ENCODE measurements at places on chromosomes 3 and 15.
A peak's percentile ranks its signal among the peaks of the same experiment; 100 is the strongest.

DNA sequence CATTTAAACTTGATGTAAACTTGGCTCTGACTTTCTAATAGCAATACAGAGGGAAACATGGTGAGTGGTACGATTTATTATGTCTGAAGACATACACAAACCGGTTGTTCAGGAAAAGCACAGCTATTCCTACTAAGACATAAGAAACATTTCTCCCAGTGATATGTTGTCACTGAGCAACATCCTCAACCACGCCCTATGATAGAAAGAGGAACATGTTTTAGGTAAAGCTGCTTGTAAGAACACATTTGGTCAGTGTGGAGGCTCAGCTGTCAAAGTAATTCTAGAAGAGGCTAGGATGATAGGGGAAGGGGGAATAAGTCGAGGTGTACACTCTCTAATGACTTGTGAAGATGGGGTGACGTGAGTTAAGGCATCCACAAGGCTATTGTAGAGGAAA, 42.7 kb upstream of the B3GNT5 start:
- no peak for DNase-seq

- DNase-seq: no peak
These were observed 6.1 kb upstream of the LEKR1 start for GRCh38 chr3:156819842-156820691.

- DNase-seq: no peak
These were observed 70.3 kb downstream of the SLMAP start for GRCh38 chr3:57826245-57826951.

- DNase-seq: no peak
These were observed 34.1 kb downstream of the ATP13A5 start for GRCh38 chr3:193344486-193344885.

- DNase-seq: no peak
These were observed 36.2 kb upstream of the FLNB start for GRCh38 chr3:57971975-57972374.

DNA sequence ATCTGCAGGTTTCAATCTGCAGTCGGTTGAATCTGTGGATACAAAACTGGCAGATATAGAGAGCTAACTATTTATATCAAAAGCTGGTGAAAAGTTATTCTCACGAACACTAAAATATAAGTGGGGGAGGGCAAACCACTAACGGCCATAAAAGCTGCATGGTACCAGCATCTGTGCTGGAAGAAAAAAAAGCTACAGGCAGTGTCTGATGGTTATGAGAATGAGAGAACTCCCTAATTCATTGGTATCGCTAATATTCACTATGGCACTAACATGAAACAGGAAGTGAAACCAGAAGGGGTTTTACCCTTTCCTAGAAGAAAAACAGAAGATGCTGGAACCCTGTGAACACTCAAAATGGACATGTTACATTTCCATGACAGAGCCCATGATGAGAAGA, 15.9 kb downstream of the CEP70 start:
- no peak for DNase-seq

DNA sequence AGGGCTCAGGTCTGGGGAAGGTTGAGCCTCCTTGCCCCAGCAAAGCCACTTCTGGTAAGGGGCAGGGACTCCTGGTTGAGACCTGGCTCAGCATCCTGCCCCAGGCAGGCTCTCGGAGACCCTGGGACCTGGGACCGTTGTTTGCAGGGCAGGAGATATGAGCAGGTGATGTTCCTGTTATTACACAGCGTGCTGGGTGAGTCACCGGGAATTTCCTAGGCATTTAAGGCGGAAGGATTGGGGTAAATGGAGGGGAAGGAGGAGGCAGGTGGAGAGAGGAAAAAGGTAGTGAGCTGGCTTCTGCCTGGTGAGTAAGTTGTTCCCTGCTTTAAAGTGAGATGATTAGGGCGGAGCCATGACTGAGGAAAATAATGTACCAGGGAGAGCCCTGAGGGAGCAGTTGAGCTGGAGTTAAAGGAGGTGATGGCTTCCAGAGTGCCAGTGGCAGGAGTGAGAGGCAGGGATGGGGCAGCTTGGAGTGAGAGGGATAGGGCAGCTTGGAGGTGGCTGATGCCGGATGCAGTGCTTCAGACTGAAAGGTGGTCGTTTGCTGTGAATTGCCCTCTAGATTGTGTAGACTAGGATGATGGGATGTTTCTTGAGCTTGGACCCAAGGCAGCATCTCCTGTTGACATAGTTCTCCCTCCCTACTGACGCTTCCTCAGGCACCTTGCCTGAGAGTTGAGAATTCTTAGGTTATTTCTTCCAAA, 79.4 kb downstream of the AAGAB start:
- peak; percentile 74 for DNase-seq

GRCh38 chr3:19155375-19155774, 7.1 kb downstream of the KCNH8 start:
- peak; percentile 74 for DNase-seq

GRCh38 chr3:182917134-182917533, 63.2 kb downstream of the DCUN1D1 start:
- DNase-seq: no peak

- DNase-seq: no peak
These were observed 328.2 kb downstream of the SHQ1 start for GRCh38 chr3:72519946-72520604.

DNA sequence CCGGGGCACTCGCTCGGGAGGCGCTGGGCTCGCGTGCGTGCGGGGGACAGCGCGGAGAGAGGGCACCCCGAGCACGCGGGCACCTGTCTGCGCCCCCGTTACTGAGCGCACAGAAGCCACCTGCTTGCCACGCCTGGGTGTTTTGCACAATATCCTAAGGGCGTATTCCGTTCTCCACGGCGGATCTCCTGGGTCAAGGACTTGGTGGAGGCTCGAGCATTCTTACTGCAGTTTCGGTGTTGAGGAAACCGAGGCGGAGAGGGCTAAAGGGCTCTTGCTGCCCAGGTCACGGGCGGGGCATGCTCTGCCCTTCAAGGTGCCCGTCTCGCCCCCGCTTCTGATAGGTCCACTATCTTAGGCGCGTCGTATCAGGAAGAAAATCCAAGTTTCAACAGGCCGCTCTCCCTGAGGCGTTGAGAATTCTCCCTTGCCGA, 526 bp downstream of the GPD1L start:
- no peak for DNase-seq

GRCh38 chr3:95627697-95628096, 1186.7 kb upstream of the EPHA6 start:
- no peak for DNase-seq

- DNase-seq: no peak
These were observed 90.9 kb upstream of the ASB14 start for GRCh38 chr3:57383406-57383805.

- no peak for DNase-seq
These were observed 22.1 kb upstream of the WDR49 start for GRCh38 chr3:167675848-167676247.

DNA sequence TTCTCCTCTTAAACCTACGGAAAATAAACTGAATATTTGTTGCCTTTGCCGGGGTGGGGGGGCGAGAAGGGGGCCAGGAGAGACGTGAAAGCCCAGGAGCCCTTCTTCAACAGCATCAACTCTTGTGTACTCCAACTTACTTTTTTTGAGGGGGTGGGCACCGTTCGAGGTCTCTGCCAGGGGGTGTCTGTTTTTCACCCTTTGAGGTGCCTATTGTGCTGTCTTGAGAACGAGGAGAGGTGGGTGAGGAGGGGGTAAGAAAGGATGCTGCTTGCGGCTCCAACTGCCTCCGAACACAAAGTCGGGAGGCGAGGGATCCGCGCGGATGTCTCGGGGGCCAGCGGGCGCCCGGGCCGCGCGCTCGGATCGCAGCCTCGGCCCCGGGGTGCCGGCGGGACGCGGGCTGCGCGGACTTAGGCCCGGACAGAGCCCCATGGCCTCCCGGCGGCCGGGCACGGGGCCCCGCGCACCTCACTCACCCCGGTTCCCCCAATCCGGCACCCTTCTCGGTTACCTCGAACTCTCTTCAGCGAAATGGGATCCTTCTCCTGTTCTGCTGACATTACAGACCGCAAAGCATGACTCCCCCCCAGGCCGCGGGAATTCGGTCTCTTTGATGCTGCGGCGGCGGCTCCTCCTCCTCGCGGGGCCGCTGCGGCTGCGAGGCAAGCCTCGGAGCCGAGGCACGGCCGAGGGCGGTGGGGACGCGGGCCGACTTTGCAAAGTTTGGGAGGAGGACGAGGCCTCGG, 650 bp downstream of the PYGO1 start:
- peak; percentile 3 for DNase-seq

- DNase-seq: no peak
These were observed 765.5 kb downstream of the OTOL1 start for GRCh38 chr3:162262129-162262528.

GRCh38 chr15:42891569-42891968, 29.0 kb downstream of the TTBK2 start:
- DNase-seq: no peak

DNA sequence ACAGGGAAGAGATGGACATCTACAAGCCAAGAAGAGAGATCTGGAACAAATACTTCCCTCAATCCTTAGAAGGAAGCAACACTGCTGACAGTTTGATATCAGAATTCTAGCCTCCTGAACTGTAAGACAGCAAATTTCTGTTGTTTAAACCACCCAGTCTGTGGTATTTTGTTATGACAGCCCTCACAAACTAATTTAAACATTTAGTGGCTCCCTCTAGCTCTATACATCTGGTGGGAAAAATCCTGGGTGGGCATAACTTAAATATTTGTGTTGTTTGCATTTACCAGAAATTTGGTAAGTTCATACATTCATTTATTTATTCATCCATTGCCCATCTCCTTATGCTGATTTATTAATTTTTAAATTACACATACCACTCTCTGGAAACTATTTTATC, 62.5 kb upstream of the GSK3B start:
- DNase-seq: no peak

DNA sequence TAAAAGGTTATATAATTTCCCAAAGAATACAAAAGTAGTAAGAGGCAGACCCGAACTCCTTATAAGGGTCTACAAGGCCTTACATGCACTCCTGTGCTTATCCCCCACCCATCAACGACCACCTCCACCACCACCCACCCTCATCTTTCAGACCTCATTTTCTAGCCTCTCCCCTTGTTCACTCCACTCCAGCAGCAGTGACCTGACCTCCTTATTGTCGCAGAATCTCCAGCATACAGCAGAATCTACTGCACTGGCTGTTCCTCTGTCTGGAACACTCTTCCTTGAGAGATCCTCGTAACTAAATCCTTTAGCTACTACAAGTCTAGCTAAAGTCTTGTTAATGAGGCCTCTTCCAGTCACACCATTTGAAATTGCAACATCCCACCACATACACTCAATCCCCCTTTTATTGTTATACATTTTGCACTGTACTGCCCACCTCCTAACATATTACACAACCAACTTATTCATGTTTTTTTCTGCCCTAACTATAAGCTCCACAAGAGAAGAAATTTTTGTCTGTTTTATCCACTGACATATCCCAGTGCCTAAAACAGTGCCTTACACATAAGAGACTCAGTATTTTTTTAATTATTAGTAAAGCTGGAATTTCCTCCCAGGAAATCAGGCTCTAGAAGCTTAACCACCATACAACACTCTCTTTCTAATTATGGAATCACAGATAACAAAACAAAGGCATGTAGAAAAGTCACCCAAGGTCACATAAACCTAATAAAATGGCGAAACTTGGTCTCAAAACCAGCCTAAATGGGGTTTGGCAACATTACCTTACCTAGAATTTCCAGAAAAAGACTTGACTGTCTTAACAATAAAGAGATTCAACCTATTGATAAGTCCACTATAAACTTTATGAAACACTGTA, 40.2 kb downstream of the ZNF148 start:
- DNase-seq: no peak

DNA sequence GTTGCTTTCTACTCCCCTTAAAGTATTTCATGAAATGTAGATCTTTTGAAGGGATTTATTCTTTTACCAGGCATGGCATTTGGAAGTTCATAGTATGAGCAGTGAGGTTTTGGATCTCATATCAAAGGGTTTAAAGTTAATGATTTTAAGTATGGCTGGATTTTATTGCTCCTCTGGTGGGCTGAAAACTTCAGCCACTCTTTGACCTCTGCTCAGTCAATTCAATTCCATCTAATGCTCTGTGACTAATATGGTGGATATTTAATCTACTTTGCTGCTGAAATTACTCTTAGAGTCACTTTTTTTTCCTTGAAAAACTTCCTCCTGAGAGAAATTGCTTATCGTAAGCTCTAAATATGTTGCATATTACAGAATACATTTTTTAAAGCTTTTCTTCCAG, 218.6 kb downstream of the NR2F2 start:
- no peak for DNase-seq

GRCh38 chr15:60413231-60413824, 15.5 kb upstream of the ANXA2 start:
- no peak for DNase-seq

GRCh38 chr3:42120866-42121265, 29.7 kb downstream of the TRAK1 start:
- no peak for DNase-seq

GRCh38 chr15:77201665-77202064, 130.8 kb upstream of the TSPAN3 start:
- no peak for DNase-seq

- DNase-seq: no peak
These were observed 121.3 kb downstream of the STAC start for GRCh38 chr3:36501616-36502015.

DNA sequence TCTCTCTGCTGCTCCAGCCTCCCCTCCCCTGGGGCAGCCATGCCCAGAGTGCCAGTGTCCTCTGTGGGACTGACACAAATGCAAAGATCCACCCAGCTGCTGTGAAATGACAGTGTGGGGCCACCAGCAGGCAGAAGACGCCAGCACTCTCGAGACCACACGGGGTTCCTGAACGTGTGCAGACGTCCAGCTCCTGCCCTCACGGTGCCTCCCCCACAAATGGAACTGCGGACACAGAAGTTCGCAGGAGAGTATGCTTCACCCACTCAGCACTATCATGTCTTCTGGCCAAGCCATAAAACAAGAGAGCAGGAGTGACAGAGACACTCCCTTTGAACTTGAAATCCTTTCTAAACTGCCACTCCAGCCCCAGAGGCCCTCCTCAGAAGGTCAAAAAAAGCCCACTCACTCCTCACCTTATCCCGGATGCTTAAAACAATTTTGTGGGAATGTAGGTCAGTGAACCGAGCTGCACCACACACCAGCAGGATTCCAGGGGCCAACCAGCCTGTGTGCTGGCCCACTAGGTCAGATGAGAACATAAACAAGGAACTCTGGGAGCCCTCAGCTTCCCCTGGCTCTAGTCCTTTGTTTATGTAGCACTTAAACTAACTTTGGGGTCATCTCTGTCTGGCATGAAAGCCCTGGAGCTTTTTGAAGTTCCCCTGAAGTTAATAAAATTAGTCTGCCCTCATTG, 112.6 kb downstream of the DNAJB8 start:
- DNase-seq: no peak

- DNase-seq: no peak
These were observed 34.4 kb downstream of the SUCLG2 start for GRCh38 chr3:67619991-67620390.

GRCh38 chr3:139358841-139359562, 15.2 kb downstream of the MRPS22 start:
- DNase-seq: no peak

GRCh38 chr15:83959477-83959876, 276.1 kb upstream of the GOLGA6L4 start:
- no peak for DNase-seq

GRCh38 chr3:161822291-161822690, 325.7 kb downstream of the OTOL1 start:
- DNase-seq: no peak

Measured in putamen (tissue), 1 donor.